ENCODE measurements at places on chromosomes 3 and 15.

GRCh38 chr3:31911643-31912042, 69.4 kb downstream of the OSBPL10 start:
- no peak for DNase-seq

DNA sequence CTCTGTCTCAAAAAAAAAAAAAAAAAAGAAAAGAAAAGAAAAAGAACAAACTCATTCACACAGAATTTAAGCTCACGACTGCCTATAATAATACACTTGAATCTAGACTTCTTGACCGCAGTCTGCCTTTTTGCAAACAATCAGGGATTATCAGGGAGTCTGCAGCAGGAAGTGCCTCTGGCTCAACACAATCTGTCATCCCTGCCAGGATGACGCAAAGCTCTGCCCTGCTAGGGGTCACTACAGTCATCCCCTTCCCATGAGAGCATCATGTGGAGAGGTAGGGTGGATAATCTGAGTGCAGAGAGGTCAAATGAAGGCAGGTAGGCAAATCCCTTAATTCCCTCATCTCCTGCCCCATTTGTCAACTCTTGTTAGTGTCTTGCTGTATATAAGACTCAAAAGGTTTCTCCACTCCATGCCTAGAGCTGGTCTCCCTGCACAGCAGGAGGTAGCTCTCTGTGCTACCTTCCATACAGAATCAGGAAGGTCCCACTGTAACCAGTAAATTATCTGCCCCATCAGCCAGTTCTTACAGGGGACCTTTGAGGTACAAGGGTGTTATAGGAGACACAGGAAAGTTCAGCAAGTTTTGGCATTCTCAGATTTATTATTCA, 4.2 kb downstream of the UBAP1L start:
- DNase-seq, result no peak

DNA sequence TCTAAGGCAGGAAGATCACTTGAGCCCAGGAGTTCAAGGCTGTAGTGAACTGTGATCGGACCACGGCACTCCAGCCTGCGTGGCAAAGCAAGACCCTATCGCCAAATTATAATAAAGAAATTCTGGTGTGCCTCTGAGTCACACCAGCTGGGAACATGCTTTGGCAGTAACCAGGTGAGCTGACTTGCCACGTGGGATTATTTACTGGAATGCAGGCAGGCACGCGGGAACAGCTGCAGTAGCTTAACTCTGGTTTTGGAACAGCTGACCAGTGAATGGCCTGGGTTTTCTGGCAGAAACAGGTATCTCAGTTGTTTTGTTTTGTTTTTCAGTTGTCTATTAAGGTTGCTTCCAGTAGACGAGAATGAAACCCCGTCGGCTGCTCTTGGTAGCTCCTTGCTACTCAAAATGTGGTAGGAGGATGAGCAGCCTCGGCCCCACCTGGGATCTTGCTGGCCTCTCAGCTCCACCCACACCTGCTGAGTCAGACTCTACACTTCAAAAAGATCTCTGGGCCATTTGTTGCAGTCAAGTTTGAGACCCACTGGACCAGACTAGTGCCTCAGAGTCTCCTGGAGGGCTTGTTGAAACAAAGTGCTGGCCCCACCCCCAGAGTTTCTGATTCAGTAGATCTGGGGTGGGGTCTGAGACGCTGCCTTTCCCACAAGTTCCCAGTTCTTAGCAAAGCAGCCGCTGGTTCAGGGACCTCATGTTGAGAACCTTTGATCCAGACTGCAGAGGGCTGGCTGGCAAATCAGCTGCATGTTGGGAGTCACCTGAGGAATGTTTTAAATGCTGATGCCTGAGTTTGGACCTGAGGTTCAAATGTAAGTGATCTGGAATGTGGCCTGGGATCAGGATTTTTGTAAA, 26.6 kb downstream of the IDH2 start:
- no peak for DNase-seq

DNA sequence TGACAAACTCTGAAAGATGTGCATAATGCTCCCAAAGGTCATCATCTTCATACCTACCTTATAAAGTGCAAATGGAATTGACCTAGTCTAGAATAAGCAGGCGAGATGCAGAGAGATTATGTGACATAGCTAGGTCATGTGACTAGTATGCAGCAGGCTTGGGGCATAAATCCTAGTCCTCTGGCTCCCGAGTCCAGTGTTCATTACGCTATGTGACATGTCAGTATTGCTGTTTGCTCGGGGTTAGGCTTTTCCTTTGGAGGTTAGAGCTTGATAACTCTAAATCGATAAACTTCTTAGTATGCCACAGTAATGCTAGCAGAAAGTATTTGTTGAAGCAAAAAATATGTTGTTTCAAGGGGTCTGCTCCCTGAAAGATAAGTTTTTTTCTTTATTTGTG, 481.7 kb upstream of the TPRG1 start:
- DNase-seq, result no peak

- DNase-seq, result no peak
Measured at GRCh38 chr15:25733856-25734679, 129.1 kb downstream of the ATP10A start.
